Stimulated activated CD8-positive, alpha-beta memory T cell treated with anti-CD3 and anti-CD28 coated beads, Interleukin-12 subunit alpha, Interleukin-12 subunit beta, amount 100 ng/mL, for 4 hours (primary cell): ENCODE measurements at places on chromosomes 16 and 17.

DNA sequence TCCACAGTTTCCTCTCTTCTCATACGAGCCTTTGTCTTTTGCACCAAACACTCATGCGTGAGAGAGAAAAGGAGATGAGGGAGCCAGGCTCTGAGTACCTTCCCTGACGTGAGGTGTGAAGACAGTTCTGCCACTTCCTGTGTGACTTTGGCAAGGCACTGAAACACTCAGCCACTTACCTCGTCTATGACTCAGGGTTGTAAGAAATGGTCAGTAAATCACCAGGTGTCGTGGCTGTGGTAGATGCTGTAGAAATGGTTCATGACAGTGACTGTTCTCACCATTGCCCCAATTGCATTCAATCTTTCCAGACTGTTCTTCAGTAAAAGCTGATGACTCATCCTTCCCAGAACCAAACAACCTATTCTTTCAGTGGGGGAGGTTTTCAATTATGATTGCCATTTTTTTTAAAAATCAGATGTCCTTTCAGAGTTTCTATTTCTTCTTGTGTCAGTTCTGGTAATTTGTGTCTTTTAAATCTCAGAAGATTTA lies 49.2 kb upstream of the CBFA2T3 start:
- peak; percentile 23 for DNase-seq

DNA sequence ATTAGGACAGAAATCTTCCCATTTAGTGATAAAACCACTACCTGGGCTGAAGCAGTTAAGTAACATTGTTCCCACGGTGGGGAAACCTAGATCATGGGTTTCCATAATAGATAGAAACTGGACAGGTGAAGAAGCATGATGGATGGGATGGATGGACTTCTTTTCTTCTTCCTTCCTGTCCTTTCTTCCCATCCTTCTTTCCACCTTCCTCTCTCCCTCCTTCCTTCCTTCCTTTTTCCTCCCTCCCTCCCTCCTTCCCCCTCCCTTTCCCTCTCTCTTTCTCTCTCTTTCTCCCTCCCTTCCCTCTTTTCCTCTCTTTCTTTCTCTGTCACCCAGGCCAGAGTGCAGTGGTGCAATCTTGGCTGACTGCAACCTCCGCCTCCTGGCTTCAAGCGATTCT lies 3.1 kb downstream of the PSMC3IP start:
- no peak for DNase-seq

- DNase-seq: no peak
Observed at GRCh38 chr17:42553866-42554249, 1.1 kb downstream of the HSD17B1 start.

GRCh38 chr16:64933885-64934284 lies 188.0 kb downstream of the CDH11 start:
- no peak for DNase-seq

- DNase-seq: no peak
Observed at GRCh38 chr16:67030221-67030962, 1.4 kb downstream of the CBFB start.

DNA sequence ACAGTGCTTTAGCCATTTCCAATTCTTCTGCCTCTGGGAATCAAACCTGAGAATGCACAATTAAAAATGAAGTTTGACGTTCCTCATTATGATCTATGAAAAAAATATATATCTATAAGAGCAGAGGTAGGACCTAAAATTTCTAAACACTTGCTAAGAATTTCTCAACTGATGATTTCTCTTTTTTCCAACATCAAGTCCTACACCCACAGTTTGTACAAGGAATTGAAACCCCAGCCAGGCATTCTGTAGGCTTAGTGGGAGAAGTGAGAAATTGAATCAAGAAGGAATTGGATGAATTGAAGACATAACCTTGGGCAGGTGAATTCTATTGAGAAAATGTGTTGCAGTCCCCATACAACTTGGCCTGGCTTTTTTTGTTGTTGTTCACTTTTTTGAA lies 2.7 kb downstream of the CACNG3 start:
- DNase-seq: no peak

DNA sequence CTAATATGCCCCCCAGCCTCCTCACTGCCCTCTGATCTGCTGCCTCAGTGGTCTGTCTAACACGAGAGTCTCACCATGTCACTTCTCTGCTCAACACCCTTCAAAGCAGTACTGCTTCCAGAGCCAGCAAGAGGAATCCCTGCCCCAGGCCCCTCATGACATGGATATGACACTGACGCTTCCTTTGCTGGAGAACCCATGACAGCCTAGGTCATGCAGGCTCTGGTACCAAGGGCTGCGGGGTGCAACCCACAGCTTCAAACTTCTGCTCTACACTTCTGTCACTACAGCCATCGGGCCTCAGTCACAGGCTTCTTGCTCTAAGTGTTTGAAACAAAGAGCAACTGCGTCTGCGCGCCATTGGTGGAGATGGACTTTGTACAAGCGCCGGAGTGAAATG lies 32.6 kb upstream of the DLX4 start:
- no peak for DNase-seq

DNA sequence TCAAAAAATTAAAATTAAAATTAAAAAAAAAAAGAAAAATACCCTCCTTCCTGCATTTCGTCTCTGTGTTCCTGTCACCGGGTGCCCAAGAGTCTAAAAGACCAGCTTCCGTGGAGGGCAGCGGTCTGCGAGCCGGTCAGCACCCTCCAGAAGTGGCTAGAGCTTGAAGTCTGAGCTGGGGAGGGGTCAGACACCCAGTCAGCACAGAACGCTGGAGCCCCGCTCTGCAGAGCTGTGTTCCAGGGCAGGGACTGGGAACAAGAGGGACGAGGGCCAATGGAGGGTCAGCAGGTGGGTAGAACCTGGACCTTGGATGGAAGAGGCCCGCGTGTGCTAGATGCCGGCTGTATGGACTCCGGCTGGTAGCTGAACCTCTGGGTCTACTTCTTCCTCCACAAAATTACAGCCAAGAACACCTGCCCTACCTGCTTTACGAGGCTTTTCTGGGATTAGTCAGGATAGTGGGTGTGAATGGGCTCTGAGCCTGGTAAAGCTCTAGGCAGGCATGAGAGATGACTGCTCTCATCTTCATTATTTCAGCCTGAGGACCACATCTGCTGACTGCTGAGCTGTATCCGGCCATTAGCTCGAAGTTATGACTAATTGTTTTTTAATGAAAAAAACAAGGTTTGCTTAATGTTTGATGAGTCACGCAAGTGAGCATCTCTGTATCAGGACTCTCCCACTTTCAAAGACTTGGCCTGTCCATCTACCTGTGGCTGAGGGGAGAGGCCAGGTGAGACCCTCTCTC lies 5.9 kb downstream of the TRPV1 start:
- no peak for DNase-seq

DNA sequence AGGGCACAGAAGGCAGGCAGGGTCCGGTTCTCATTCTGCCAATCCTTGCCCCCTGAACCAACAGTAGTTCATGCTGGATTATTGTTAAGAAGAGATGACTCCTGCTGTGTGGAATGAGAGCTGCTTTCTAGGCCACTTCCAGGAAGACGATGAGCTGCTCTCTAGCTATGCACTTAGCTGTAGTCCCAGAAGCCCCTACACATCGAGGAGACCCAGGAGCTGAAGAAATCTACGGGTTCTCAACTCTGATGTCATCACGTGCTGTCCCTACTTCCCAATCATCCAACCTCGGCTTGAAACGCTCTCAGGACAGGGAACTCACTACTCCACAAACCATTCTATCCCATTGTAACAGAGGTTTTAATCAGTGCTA lies 29.0 kb upstream of the EMP2 start:
- DNase-seq: no peak

- DNase-seq: no peak
Observed at GRCh38 chr17:43813386-43813785, 19.6 kb downstream of the MPP3 start.

- no peak for DNase-seq
Observed at GRCh38 chr16:50396761-50397535, 28.2 kb upstream of the BRD7 start.

GRCh38 chr16:87538594-87538993 lies 45.8 kb upstream of the ZCCHC14 start:
- DNase-seq: no peak

DNA sequence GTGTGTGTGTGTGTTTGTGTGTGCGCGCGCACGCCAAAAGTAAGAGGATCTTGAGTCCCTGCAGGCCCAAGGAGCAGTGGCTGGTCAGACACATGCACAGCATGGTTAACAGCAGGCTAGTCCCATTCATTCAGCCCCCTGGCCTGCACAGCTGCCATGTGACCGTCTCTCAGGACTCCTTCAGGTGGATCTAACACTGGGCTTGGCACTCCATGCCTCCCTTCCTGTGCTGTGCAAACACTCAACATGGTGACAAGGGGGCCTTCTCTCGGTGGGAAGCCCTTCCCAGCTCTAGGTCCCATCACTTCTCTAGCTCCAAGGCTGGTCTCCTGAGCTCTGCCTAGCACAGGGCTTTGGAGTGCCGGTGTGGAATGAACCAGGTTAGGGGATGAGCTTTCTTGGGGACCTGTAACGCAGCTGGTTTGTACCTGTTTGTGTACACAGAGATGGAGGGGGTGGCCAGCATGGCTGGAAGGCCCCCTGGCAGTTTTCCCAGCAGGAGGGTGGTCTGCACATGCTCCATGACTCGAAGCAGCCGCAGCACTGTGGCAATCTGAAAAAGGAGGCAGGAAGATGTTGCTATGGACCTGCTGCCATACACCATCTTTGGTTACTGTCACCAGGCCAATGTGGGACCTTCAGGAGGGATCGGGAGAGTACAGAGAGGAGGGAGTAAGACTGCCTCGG lies 69.4 kb upstream of the GCSH start:
- no peak for DNase-seq

GRCh38 chr16:49890876-49891275 lies 35.0 kb upstream of the ZNF423 start:
- no peak for DNase-seq

GRCh38 chr17:58755577-58756245 lies at the start of gene PPM1E:
Gene PPM1E, plus strand, starts transcription at chr17:58755854.
- DNase-seq: peak; percentile 17

DNA sequence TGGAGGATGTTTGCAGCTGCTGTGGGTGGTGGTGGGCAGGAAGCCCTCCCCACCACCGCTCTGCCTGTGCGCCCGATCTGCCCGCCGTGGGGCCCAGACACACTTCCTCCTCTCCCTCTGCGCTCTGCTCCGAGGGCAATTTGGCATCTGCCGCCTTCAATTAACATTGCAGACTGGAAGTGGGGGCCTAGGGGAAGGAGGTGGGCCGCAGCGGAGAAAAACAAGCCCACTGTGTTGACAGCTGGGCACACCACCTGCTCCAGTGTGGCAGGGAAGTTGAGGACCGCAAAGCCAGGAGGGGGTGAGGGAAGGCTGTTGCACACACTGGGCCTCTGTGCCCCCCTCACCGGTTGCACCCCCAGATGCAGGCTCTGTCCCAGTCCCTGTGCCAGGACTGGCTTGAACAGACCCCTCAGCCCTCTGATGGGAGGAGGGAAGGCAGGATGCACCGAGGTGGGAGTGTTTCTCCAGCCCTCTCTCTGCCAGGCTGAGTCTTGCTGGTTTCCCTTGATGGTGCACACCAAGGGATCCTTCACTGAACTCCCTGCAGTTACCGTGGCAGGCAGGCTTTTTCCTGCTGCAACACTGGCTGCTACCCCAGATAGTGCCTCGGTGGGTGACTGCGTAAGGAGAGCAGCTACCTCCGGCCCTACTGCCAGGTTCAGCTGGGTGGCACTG lies 72.8 kb upstream of the MED9 start:
- DNase-seq: peak; percentile 19

DNA sequence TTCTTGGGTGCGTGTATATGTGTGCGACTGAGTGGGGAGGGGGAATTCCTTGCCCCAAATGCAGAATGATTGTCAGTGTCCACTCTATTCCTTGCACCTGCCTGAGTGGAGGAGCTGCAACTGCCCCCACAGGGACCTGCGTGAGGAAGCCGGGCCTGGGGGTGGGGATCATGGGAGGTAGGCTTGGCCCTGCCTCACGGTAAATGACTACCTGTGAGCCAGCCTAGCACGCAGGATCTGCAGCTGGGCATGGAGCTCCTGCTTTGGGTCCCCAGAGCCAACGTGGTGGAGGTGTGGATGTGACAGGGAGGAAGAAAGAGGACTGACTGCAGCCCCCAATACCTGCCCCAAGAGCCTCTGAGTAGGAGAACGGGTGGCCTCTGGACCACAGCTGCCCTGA lies 77.0 kb upstream of the GAS7 start:
- no peak for DNase-seq

- no peak for DNase-seq
Observed at GRCh38 chr17:9874722-9875121, 30.3 kb downstream of the RCVRN start.

- DNase-seq: no peak
Observed at GRCh38 chr16:59330019-59330670, 596.0 kb upstream of the GOT2 start.

- no peak for DNase-seq
Observed at GRCh38 chr17:44842748-44843147, 4.9 kb upstream of the HIGD1B start.

DNA sequence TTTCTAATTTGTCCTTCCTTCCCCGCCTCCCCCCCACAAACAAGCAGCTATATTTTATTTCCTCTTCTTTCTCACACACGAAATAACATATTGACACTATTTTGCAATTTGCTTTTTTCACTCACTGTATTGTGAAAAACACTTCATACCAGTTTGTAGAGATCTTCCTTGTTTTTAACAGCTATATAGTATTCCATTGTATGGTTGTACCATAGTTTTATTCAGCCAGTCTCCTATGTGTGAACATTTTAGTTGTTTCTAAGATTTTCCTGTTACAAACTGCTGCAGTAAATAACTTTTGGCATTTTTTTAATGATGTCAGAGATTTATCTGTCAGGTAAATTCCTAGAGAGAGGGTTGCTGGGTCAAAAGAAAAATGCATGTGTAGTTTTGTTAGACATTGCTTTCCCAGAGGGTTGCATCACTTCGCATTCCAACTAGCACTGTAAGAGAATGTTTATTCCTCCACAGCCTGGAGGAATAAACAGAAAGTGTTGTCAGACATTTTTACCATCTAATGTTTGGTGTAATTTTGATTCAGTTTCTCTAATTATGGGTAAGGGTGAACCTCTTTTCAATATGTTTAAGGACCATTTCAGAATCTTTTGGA lies 101.2 kb downstream of the MRTFB start:
- no peak for DNase-seq

- DNase-seq: no peak
Observed at GRCh38 chr16:53417011-53417410, 17.3 kb upstream of the RBL2 start.

DNA sequence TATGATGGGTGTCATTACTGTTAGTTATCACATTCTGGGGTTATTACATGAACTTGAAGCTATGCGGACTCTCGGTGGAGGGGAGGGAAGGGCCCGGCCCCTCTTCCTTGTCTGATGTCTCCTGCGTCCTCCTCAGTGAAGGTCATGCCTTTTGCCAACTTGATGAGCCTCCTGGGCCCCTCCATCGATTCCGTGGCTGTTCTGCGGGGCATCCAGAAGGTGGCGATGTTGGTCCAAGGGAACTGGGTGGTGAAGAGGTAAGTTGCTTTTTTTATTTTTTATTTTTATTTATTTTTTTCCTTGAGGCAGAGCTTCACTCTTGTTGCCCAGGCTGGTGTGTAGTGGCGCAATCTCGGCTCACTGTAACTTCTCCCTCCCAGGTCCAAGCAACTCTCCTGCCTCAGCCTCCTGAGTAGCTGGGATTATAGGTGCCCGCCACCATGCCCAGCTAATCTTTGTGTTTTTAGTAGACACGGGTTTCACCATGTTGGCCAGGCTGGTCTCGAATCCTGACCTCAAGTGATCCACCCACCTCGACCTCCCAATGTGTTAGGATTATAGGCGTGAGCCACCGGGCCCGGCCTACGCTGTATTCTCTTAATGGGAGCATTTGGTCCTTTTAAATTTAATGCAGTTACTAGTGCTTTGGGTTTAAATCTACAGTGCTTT lies 21.6 kb downstream of the POLR3E start:
- DNase-seq: no peak
